Cardiac muscle cell (in vitro differentiated cells and primary cell): ENCODE measurements at places on chromosomes 13 and 19. TPM values are rescaled to one million over a fixed set of nuclear protein-coding genes. Genes with fewer than 3 reads are reported as not detected.

Gene SLC7A10
- total RNA-seq: not detected in 2 replicates

GRCh38 chr19:48739404-48740163 lies 826 bp downstream of the RASIP1 start:
- no peak for DNase-seq

GRCh38 chr19:48644839-48645619 lies 958 bp downstream of the CA11 start:
- DNase-seq: peak; percentile 86

Gene ZNF433
- total RNA-seq: 9.5 and 12.0 TPM in 2 replicates

Gene GPR12
- not detected in 2 replicates for total RNA-seq

- no peak for DNase-seq
Measured at GRCh38 chr19:35721374-35721773, 3.6 kb downstream of the KMT2B start.

Gene ZNF439
- 0.07 and 3.6 TPM in 2 replicates for total RNA-seq

DNA sequence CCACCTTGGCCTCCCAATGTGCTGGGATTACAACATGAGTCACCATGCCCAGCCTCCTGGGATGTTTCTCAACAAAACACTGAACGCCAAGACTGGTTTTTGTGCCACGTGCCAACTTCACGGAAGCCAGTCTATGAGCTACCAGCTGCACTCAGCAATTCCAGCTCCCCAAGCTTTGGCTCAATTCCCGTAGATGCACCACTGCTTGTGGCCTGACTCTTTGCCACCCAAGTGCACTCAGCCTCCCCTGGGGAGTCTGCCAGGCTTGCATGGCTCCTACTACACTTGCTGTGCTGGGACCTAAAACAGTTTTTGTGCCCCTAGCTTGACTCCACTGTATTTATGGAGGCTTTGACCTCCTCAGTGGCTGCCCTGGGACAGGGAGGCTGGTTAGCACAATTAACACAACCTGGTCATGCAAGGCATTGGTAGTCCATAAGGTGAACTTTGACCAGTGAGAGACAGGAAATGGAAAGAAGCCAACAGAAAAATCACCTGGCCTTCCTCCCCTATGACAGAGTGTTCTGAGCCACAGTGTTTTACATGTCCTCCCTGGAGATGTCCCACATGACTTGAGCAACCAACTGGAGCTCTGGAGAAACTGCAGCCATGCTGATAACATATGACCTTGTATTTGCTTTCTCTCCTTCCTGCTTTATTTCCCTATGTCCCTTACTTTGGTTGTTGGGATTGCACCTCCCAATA lies 1173.1 kb downstream of the UQCRFS1 start:
- DNase-seq: no peak

- peak; percentile 87 for DNase-seq
Measured at GRCh38 chr19:8580710-8581281, 3.6 kb upstream of the MYO1F start.

Gene PPM1N
- 1.3 and 2.9 TPM in 2 replicates for total RNA-seq

DNA sequence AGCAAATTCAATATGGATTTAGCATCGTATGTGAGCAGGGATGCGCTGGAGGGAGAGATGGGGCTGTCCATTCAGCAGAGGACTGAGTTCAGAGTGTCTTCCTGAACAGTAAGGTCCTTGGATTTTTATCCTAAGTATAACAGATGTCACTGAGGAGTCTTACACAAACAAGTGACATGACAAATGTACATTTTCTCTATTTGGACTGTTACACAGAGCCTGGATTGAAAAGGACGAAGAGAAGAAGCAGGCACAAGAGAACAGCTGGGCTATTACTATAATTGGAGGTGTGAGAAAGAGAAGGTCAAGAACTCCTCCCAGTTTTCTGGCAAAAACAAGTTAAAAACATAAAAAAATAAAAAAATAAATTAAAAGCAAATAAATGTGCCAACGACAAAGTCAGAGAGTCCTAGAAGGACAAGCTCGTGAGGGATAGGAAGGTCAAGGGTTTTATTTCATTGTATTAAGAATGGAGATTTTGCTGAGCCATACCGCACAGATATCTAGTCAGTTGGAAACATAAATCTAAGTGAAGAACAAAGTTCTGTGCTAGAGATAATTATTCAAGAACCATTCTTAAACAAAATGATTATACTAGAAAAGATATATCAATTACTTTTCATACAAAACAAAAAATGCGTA lies 1186.3 kb downstream of the EFNB2 start:
- DNase-seq: no peak

Gene CYP4F22
- not detected in 2 replicates for total RNA-seq

DNA sequence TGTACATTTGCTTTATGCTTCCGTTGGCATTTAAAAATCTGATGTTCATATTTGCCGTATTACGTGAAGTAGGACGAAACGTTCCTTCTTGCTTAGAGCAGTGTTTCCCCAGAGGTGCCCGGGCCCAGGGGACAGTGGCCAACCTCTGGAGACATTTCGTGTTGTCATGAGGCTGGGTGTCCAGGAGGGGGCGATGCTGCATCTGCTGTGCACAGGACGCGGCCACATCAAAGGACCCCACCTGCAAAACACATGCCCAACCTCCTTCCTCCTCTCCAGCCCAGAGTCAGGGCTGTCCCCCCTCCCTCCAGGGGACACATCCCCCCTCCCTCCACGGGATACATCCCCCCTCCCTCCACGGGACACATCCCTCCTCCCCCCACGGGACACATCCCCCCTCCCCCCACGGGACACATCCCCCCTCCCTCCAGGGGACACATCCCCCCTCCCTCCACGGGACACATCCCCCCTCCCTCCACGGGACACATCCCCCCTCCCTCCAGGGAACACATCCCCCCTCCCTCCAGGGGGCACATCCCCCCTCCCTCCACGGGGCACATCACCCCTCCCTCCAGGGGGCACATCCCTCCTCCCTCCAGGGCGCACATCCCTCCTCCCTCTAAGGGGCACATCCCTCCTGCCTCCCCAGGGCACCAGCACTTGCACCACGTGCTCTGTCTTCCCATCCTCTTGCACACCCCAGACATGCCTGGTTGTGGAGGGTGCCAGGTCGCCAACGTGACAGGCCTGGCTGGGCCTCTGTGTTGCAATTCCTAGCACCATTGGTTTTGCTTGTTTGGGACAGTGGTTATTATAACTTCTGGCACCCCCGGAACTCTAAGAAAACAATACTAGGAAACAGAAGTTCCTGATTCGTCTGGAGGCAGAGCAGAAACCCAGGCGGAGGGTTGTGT lies 46.7 kb downstream of the GAS6 start:
- DNase-seq: peak; percentile 90

Gene ZNF808
- 19.0 and 22.9 TPM in 2 replicates for total RNA-seq

- DNase-seq: no peak
Measured at GRCh38 chr19:14440049-14440448, 6.9 kb downstream of the PKN1 start.

DNA sequence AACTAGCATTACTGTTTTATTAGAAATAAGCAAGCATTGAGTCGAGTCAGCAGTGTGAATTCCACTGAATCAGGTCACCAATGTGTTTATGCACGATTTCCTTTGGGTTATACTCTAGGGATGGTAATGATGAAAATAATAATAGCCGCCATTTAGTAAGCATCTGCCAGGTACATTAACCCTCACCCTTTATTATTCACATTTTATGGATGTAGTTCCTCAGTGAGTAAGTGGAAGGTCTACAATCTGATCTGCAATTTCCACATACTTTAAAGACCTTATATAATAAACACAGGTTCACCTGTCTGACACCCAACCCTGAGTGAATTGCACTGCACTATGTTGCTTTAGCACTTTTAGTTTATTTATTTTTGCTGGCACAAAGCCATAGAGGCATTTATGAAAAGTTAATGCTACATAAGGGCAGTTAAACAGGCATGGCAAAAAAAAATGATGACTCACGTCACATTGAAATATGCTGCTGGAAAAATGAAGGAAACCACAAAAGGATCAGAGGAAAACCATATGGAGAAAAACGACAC lies 122.4 kb downstream of the TRPC4 start:
- DNase-seq: peak; percentile 85

DNA sequence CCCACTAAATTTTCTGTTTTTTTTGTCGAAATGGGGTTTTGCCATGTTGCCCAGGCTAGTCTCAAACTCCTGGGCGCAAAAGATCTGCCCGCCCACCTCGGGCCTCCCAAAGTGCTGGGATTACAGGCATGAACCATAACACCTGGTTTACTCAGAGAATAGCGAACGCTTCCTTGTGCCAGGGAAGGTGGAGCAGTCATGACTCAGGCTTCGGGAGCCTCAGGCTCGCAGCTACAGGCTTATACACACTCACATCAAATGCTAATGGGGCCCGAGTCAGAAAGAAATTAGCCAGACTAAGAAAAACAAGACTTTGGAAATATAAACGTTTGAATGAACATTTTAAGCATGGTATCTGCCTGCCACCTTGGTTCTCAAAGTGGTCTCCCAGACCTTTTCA lies 11.0 kb upstream of the TPT1 start:
- no peak for DNase-seq

- no peak for DNase-seq
Measured at GRCh38 chr19:1259206-1259875, 9.8 kb upstream of the CIRBP start.

DNA sequence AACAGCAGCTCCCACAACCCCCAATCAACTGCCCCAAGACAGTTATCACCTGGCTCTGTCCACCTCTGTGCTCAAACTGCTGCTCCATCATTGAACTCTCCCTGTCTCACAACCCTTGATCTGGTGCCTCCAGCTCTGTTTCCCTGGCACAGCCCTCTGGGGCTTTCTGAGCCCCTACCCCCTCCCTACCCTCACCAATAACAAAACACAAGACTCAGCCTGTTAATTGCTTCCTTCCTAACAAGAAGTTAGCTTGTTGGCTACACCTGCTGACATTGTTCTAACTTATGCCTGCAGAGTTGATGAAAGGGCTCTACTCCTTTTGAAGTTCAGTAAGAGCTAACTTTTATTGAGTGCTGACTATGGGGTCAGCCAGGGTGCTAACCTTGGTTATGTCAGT lies 99.4 kb upstream of the FNDC3A start:
- DNase-seq: no peak

GRCh38 chr13:111042661-111043226 lies 72.4 kb upstream of the ARHGEF7 start:
- no peak for DNase-seq

DNA sequence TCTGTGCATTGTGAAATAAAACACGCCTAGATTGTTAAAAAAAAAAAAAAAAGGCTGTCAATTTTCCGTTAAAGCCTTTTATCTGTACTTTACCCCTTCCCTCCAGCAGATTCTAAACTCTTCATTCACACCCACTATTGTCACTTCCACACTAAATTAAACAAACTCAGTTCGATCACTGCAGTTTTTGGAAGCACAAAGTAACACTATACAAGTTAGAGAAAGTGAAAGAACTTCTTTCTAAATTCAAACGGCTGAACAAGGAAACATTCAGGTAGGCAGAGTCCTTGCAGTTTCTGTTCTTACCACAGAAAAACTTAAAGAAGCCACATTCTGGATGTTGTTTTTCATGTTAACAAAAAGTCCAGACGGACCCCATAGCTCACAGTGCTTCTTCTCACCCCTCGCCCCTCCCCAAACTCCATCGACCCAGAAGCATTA lies 27.5 kb upstream of the UBE2L5 start:
- DNase-seq: peak; percentile 20

Gene EFNA2
- 13.0 and 16.9 TPM in 2 replicates for total RNA-seq

- DNase-seq: peak; percentile 0
Measured at GRCh38 chr13:84029396-84029795, 147.1 kb upstream of the SLITRK1 start.

DNA sequence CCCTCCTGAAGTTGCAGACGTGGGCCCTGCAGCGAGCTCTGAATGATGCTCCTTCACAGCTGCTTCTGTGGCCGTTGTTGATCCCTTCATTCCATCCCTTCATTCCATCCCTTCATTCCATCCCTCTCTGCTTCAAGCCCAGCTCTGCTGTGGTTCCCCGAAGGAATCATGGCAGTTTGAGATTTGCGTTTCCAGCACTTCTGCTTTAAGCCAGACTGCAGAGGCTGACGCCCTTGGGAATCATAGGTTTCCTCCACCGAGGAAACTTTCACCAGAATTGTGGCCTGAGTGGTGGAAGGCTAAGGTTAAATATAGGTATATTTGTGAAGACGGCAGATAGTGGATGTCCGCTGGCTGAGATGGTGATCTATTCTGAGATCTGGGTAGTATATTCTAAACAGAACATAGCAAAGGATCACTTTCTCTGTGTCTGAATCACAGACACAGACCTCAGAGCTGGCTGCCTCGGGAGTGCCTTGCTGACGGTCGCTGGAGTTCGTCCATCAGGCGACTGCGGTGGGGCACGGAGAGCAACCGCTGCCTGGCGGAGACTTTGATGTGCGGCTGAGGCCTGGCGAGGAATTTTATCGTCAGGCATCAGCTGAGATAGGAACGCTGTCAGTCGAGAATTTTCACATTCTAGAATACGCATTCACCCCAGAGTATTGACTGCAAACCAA lies 42.8 kb upstream of the DCUN1D2 start:
- no peak for DNase-seq

Gene ZNF793
- 8.4 and 20.3 TPM in 2 replicates for total RNA-seq

Gene HSPB6
- 0.51 and 2.5 TPM in 2 replicates for total RNA-seq

GRCh38 chr19:12137221-12137940 lies 2.8 kb downstream of the ZNF20 start:
- no peak for DNase-seq

Gene IFNL1
- total RNA-seq: not detected in 2 replicates

Gene SOX1
- total RNA-seq: not detected in 2 replicates

- no peak for DNase-seq
Measured at GRCh38 chr13:95659500-95659899, 15.0 kb upstream of the DZIP1 start.

- no peak for DNase-seq
Measured at GRCh38 chr19:40376286-40376862, 13.6 kb downstream of the HIPK4 start.

Gene ADAMTSL5
- 3.9 and 5.7 TPM in 2 replicates for total RNA-seq

DNA sequence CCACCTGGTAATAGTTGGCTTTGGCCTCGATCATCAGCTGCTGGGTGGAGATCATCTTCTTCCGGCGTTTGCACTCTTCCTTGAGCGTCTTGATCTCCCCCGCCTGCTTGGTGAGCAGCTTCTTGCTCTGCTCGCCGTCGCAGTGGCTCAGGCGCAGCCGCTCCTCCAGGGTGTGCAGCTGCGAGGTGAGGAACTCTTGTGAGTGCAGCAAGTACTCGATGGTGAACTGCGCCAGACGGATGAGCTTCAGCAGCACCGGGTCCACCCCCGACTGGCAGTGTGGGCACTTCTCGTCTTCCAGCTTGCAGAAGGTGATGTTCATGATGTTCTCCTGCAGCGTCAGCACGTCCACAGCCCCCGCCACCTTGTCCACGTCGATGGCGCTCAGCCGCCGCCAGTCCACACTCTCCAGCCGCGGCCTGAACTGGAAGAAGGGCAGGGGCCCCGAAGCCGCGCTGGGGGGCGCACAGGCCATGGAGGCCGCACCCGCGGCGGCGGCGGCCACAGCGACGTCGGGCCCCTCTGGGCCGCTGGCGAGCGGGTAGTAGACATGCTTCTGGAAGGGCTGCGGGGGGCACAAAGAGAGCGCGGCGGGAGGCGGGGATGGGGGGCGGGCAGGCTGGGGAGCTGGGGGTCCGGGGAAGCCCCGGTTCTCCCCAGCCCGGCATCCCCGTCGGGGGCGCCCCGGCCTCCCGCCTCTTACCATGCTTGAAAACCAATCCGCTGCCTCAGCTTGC lies 3.0 kb downstream of the DZIP1 start:
- no peak for DNase-seq
